ENCODE measurements at places on chromosomes 7 and 10.

DNA sequence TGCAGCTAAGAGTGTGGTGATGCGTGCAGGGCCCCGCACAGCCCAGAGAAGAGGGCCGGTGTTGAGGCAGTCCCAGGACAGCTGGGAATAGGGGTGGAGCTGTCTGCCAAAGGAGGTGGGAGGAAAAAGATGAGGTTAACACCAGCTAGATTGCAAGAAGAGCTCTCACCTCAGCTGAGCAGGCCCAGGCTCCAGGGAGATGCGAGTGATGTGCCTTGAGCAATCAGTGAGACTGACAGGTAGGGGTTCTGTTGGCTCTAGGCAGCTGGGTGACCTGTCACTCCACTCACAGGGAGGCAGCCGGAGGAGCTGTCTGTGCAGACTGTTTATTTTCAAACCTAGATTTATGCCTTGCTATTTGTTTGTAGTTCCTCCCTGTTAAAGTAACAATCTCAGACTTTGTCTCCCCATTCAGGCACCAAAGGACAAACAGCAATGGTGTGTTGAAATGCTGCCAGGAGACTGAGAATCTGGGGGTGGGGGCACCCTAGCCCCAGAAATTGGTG lies 205.1 kb upstream of the CXCL12 start:
- no peak for DNase-seq

DNA sequence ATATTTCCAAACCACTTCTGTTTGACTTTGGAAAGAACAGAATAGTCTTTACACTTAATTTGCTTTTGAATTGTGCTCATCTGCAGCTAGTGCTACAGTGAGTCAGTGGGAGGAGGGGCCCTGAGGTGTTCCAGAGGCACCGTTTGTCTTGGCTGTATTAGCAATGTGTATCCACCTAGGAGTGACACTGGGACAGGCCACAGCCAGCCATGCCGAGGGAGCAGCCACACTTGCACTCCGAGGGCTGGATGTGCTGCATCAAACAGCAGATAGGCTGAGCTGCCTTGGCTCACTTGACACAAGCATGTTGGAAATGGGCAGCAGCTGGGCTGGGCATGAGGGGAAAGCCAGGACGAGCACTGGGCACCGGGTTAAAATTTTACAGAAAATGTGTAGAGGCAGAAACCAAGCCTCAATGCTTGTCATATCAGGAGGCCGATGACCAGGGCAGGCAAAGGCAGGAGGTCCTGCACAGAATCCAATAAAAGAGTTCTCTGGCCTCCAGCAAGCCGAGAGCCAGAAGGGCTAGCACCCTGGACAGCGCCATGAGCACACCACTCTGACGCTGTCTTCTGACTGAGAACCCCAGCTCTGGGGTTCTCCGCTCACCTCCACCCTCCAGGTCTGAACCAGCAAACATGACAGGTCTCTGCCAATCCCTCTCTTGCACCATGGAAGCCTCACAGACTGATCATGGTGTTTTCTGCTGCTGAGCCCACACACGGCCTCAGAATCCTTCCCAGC lies 163.3 kb downstream of the GRID1 start:
- DNase-seq = no peak

DNA sequence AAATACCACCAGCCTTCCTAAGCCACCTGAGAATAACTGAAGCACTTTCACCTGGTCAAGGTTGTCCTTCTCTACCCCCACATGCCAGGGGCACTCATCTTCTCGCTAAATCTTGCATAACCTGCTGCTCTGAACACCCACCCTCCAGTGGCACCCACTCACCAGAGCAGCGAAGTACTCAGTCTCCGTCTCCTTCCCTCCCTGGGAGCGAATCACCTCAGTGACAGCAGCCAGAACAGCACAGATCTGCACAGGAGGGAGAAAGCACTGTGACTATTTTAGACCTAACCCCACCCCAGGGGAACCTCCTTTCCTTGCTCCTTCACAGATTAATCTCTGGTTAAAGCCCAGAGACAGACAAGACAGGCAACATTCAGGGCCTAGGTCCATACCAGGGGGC lies 5.1 kb downstream of the RRP12 start:
- no peak for DNase-seq

GRCh38 chr10:122543676-122544445 lies 16.7 kb upstream of the DMBT1 start:
- no peak for DNase-seq

DNA sequence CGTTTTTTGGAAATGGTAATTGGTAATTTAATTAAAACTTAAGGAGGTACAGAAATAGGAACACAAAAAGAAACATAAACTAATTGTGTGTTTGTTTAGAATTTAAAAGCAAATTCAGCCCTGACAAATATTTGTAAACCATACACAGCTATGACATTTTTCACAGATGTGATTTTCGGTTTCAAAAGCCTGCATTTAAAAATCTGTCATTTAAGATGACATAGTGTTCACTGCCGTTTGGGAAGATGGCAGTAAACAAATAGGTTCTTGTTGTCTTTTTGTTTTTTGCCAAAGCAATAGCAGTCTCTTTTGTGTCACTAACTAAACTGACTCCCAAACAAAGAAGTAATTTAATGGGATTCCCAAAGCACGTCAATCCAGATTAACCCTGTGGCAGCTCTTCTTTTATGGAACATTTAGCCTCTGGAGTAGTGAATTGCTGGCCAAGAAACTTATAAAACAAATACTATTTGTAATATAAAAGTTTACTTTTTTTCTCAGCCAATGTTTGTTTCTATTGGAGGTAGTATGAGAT lies 697.6 kb downstream of the PHTF2 start:
- no peak for DNase-seq

DNA sequence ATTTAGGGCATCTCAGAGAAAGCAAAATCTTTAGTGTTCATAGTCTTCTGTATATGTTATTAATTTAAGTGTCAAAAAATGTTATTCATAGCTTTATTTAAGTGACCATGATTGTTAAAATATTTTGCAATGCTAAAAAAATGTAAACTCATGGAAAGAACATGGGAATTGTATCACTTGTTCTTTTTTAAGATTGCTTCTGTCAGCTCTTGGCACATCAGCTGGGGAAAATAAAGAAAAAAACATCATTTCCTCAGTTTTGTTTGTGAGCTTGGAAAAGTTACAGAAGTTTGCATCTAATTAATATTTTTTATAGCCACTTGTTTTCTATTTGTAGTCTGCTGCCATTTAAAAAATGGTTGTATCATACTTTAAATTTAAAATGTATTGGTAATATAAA lies 285.9 kb upstream of the CSTF2T start:
- DNase-seq = no peak

GRCh38 chr10:114349522-114350215 lies 54.6 kb downstream of the AFAP1L2 start:
- DNase-seq = no peak

- no peak for DNase-seq
Measured at GRCh38 chr10:69425511-69426298, 9.0 kb upstream of the TACR2 start.

GRCh38 chr10:113091920-113092319 lies 141.9 kb downstream of the TCF7L2 start:
- DNase-seq = no peak

- DNase-seq = no peak
Measured at GRCh38 chr10:43943818-43944360, 295.2 kb upstream of the ZNF32 start.

DNA sequence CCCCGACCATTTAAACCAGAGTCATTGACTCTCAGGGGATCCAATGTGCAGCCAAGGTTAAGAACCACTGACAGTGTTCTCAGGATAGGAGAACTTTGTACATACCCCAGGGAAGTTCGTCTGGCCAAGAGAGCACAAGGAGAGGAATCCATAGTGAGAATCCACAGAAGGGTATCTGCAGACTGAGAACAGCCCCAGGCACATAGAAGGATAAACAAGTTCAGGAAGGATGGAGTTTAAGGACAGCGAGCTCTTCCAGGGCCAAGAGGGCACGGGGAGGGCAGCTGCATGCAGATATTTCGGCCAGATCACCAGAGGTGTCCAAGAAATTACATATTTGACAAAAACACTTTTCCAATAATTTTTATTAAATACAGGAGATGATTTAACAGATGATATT lies 16.4 kb downstream of the BLNK start:
- DNase-seq = no peak

DNA sequence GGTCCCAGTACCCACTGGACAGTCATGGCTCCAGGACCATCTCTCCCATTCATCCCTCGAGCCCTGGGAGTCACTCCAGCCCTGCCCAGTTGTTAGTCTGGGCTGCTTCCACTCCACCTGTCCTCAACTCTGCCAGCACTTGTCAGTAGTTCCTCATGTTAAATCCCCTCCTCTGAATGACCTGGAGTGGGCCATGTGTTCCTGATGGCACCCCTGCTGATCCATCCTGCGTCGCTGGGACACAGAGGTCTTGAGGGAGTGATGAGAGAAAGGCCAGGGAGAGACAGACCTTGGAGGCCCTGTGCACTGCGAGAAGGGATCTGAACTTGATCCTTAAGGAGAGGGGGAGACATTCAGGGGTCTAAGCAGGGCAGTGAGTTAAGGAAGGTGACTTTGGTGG lies 174.9 kb downstream of the GRID1 start:
- DNase-seq = no peak

DNA sequence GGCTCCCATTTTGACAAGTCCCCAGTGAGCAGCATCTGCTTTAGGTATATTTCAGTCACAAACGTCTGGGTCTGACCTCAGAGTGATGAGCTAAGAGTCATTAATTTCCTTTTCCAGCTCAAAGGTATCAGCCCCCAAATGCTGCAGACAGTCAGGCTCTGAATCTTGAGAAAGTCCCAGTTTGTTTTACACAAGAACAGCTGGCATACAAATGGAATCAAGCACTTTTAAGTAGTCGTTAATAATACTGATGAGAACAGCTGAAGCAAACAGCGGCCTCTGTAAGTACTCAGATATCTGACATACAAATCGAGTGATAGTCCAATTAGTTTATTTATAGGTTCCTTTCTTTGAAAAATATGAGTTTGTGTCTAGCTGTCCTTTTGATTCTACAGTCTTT lies 49.4 kb upstream of the MSRB2 start:
- no peak for DNase-seq

GRCh38 chr10:49760789-49761188 lies 1.3 kb downstream of the OGDHL start:
- no peak for DNase-seq

GRCh38 chr10:4459531-4459930 lies 366.5 kb upstream of the AKR1E2 start:
- DNase-seq = no peak

GRCh38 chr7:90250601-90251303 lies 5.8 kb downstream of the CFAP69 start:
- no peak for DNase-seq

DNA sequence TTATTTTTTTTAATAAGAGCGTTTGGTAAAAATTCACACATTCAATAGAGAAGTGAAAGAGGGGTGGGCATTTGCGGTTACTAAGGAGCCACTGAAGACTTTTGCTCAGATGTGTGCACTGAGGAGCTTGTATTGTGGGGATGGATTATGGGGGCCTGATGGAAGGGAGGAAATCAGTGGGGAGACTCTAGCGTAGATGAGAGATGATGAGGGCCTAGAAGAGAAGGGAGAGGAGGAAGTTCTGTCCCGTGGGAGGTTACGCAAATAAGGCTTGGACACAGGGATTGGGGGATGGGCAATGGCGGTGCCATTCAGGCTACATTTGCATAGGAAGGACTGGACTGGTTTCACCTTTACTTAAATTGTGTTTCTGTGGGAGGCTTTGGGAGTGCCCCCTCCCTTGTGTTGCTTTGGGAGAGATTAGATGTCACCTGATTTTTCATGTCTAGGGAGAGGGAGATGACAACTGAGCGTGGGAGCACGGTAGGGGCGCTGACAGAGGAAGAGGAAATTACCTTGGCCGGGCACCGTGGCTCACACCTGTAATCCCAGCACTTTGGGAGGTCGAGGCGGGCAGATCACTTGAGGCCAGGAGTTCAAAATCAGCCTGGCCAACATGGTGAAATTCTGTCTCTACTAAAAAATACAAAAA lies 2.2 kb upstream of the HIP1 start:
- DNase-seq = no peak

DNA sequence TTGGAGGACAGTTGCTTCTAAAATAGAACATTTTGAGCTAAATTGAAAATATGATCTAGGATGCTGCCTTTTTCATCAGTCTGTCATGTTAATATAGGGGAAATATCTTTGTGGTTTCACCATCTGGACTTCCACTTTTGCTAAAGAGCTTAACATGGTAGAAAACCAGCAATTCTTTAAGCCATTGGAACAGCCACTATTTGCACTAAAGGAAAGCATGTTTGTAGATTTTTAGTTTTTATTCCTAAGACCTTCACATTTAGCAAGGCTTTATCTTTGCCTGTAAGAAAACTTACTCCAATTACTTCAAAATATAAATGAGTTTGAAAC lies 291.0 kb downstream of the RNLS start:
- DNase-seq = no peak

DNA sequence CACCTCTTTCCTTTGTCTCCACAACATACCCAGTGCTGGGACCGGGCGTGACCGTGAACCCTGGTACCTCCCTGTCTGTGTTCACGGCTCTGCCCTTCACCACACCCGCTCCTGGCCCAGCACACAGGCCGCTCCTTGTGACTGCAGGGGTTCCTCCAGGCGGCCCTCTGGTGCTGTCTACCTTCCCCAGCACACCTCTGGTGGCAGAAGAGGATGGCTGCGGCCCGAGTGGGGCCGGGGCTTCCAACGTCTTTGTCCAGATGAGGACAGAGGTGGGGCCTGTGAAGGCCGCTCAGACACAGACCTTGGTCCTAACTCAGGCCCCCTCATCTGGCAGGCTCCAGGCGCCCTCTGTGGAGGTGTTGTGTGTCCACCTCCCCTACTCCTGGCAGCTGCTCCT lies 55.4 kb upstream of the SGMS1 start:
- DNase-seq = no peak

DNA sequence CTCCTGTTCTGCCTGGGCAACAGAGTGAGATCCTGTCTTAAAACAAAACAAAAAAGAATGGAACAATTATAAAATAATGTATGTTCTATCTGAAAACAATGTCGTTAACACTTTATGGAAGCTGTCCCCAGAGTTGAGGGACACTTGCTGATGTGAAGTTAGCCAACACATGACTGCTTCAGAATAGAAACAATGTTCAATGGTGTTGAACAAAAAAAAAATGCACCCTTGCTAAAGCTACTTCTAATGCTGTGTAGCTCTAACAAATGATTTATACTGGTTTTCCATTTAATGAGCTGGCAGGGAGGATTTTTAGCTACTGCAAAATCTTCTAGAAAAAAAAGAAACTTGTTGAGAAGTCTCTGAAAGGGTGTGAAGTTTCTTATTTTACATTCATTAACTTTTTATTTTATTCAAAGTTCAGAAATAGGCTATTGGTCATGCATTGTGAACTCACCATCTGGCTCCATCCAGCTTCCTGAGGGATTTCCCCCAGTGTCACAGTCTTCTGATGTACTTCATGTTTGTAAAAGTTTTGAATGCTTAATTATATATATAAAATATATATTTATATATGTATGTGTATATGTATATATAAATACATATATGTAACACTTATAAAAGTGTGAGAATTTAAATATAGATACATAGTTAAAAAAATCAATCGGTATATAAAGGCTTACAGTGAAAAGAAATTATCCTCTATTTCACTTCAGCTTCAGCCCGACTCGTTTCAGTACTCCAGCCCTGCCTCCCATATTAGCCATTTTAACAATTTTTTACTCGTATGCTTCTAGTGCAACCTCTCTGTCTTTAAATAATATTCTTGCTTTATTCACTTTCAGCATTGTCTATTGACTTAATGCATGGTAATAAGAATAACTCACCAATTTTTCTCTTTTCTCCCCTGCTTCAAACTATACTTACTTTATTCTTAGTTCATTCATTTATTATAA lies 35.0 kb downstream of the HDAC9 start:
- no peak for DNase-seq
